ENCODE measurements at places on chromosomes 1 and 21.

- DNase-seq, result no peak
Observed at GRCh38 chr1:205690122-205690756, 9.9 kb upstream of the SLC45A3 start.

GRCh38 chr21:45926281-45926680 is 55.3 kb upstream of the COL6A1 start:
- no peak for DNase-seq

DNA sequence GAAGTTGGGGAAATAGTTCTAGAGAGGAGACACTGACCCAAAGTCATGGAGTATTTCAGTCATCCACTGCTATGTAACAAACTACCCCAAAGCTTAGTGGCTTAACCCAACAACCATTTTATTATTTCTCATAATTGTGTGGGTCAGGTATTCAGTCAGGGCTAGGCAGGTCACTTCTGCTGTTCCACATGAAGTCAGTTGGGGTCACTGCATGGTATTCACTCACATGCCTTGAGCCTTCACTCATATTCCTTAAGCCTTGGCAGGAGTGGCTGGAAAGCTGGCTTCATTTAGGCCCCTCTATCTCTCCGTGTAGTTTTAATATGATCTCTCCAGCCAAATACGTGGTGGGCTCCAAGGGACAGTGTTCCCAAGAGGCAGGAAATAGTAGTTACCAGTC is 17.5 kb upstream of the RNF11 start:
- DNase-seq, result no peak

DNA sequence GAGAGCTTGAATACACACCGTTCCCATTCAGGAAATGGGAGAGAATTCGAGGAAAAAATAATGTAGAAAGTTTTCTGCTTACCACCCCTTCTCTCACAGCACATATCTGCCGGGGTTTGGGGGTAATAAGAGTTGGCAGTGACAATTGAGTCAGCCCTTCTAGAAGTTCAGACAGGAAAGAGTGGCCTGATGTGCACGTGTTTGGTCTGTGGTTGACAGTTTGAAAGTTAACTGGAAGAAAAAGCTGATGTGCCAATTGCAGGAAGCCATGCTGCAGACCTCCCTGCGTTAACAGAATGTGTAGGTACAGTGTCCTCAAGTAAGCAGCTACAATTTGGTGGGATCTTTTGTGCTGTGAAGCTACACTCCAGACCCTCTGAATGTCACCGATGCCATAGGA is 50.9 kb downstream of the DHX9 start:
- DNase-seq, result no peak

DNA sequence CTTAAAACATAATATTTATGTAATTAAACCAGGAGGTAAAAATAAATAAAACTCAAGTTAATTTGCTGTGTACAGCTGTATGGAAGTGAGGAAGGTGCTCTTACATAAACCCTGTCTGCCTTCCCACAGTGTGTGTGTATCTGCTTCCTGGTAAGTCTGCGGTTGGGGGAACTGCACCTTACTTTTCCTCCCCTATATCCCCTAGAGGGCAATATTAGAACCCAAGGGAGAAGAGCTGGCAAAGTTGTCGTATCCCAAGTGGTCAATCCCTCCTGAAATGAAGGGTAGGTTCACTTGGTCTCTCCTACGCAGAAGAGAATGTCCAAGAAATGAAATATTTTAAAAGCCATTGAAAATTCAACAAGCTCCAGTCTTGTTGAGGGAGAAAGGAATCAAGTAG is 17.8 kb upstream of the JAK1 start:
- DNase-seq, result no peak

DNA sequence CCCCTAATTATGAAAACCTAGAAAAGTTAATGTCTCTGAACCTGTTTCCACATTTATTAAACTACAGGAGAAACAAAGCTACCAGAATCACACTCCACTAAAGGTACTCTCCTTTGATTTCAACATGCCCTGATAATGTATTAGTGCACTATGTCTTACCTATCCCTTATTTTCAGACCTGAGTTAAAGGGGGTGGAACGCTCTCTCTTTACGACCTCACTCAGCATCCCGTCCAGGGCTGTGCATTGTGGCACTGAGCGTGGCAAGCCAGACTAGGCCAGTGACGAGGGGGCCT is 678 bp downstream of the LSM10 start:
- DNase-seq, result no peak

GRCh38 chr21:35924714-35925301 is 135.5 kb downstream of the SETD4 start:
- DNase-seq, result no peak
